ENCODE measurements at places on chromosomes 5 and 9.

DNA sequence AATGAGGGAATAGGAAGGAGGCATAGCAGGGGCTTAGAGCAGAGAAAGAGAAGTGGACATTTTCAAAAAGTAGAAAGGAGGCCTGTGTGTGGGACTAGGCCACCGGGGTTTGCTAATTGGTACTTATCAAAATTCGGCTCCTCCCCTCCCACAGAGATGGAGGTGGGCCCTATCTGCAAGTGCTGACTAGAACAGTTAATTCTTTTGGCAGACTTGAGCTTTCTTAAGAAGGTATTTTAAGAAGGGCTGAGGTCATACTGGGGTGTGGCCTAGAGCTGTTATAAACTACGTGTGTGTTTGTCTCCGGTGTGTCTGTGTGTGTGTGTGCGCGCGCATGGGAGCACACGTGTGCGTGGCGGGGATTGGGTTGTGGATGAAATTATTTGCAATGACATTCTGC lies 1086.5 kb downstream of the EFNA5 start:
- no peak for DNase-seq

DNA sequence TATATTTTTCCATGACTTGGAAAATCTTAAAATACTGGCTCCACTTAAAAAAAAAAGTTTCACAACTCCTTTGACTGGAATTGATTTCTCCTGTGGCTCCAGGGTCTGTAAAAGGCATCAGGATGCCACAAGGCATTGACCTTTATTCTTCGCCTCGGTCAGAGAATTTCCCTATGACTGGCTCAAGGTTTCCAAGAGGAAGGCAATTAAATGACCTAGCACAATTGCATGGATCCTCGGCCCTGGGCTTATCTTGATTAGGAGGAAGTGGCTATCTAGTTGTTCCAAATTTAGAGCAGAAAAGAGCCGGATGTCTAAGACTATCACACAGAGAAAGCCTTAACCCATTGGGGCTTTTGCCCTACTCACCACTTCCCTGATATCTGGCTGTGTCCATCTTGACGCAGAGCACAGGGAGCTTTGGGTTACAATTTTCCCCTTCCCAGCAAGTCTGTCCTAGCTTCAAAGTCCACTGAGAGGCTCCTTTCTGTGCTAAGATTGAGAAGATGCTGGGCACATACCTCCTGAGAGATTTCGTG lies 56.9 kb upstream of the COL15A1 start:
- peak; percentile 26 for DNase-seq

GRCh38 chr9:121735793-121736770 lies 84.6 kb downstream of the DAB2IP start:
- no peak for DNase-seq

- DNase-seq = no peak
These were observed 57.8 kb downstream of the PHAX start for GRCh38 chr5:126658561-126658960.

- DNase-seq = no peak
These were observed 124.0 kb upstream of the EFNA5 start for GRCh38 chr5:107794741-107795140.

DNA sequence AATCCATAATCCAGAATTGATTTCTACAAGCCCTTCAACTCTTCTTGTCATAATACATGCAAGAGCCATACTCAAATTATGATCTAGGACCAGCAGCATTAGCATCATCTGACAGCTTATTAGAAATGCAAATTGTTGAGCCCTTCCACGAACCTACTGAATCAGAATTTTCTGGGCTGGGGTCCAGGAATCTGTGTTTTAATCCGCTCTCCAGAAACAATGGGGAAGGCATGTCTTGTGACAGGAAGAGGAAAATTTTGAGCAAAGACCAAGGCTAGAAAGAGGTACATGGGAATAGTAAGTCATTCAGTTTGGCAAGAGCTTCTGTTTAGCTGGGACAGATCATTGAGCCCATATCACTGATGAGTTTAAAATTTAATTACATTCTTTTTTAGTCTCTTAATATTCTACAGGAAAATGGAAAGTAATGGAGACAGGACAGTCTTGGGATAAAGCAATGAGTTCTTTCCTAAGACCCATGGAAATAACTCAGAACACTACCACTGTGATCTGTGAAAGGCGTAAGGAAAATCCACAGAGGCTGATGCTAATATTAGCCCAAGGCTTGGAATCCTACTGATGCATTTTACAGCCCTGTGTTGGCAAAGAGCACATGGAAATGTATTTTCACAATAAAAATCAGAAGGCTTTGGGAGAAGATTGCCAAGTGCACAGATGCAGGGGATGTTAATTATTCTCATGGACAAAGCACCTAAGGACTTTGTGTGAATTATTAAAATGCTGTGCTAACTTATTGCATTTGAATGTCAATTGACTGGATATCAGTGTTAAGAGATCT lies 73.7 kb upstream of the STK32A start:
- DNase-seq = no peak

All from OCI-M1 (cell line).